ENCODE measurements at places on chromosomes 2 and 18.

DNA sequence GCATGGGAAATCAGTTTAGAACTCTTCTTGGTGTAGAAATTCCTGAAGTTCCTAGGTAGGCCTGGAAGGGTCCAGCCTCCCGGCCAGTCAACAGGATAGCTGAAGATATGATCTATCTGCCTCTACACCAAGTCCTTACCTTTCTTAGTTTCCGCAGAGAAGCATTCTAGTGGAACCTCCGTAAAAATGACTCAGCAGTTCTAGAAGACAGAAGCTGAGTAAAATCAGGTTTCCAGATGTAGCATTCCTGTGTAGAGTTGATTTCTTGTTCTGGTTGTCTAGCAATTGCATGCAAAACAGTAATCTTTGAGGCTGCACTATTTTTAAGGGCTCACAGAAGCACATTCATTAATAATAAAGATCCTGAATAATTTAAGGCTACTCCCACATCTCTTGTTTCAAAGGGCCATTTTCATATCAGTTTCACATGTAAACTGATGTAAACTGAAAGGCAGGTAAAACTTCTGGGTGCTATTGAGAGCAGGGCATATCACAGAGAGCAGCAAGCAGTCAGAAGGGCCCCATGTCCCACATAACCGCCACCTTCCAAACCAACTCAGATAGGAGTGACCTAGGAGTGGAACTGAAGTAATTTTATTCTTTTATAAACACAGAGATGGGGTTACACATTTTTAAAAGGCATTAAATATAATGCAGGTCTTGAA lies 3.2 kb upstream of the DYTN start:
- no peak for DNase-seq

GRCh38 chr18:23798249-23798648 lies 109.0 kb downstream of the LAMA3 start:
- no peak for DNase-seq

DNA sequence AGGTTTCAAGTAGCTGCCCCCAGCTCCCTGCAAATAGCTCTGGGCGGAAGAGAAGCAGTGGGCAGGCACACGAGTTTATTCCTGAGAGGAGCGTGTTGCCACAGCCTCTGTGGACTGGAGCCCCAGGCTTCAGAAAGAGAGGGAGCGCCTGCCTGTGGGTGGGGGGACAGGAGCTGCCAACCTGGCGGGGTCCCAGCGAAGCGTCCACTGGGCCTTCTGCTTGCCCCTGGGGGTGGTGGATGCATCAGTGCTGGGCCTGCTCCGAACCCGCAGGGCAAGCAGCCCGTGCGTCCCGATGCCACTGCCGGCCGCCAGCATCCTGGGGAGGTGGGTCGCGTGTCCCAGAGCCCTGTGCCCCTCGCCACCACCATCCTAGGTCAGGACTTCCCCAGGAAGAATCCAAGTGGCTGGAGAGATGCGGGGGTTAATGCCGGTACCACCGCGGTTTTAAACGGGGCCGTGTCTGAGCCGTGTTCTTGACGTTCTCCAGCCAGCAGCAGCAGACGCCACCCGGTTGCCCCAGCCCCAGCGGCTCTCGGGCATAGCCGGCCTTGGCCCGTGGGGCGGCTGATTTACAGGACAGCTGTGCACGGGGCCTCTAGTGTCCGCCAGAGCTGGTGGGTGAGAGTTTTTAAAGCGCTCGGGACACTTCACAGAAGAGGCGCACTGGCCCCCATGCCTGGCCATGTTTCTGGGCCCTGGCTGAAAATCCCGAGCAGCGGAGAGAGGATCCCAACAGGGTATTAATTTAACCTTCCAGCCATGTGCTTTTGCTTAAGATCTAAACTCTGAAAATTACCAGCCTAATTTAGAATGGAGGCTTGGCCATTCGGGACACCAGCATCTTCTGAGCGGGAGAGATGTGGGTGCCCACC lies 84.7 kb downstream of the NFATC1 start:
- DNase-seq = no peak

GRCh38 chr2:46383113-46383395 lies 85.8 kb downstream of the EPAS1 start:
- DNase-seq = no peak

GRCh38 chr2:96267159-96267971 lies 1.3 kb downstream of the CIAO1 start:
- DNase-seq = peak; percentile 32

GRCh38 chr2:217090024-217090473 lies 230.2 kb upstream of the TNP1 start:
- DNase-seq = no peak

GRCh38 chr18:55251254-55251971 lies 292.2 kb upstream of the CCDC68 start:
- no peak for DNase-seq

DNA sequence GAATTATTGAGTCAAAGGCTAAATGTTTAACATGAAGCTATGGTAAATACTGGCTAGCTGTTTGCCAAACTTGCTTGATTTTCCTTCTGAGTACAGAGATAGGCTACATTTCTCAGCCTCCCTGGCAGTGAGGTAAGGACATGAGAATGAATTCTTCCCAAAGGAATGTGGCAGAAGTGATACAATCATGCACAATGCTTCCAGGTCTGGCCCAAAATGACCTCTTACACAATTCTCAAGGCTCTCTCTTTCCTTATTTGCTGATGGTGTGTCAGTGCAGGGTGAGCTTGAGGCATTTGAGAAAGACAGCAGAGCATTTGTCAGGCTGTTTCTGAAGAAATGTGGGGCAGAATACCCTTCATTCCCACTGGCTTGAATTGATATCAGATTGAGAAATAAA lies 95.6 kb upstream of the NABP1 start:
- DNase-seq = no peak

- DNase-seq = no peak
Observed at GRCh38 chr2:176398243-176399073, 129.2 kb downstream of the MTX2 start.

DNA sequence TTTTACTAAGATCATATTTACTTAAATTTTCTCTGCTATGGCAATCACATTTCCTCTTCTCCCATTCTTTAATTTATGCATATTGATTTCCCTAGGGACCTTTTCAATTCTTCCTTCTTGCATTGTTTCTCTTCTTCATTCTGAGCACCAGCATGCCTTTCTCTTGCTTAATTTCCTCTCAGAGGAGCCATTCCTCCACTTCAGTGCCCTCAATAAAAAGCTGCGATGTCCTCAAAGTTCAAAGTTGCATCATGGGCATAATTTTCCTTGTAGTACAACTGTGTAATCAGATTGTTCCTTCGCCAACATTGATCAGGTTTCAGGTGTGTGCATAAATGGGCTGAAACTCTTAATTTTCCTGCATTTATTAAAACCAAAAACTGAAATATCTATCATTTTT lies 21.8 kb upstream of the CD226 start:
- DNase-seq = no peak

DNA sequence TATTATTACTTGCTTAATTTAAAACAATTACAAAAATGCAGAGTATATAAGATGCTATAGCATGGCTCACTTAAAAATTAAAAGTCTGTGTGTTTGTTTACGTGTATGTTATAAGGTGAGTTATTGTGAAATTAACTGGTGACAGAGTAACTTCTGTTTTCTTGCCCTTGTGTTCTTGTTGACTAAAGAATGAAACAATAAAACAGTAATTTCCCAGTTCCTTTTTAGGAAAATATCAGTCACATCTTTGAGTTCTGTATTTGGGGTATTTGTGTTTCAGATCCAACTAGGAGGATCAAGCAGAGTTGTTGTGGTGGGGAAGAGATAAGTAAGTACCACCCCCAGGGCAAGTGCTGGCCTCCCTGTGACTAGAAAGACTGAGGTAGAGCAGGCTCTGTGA lies 143.6 kb downstream of the CCDC148 start:
- DNase-seq = no peak

GRCh38 chr2:15732341-15733077 lies 140.8 kb downstream of the DDX1 start:
- no peak for DNase-seq

DNA sequence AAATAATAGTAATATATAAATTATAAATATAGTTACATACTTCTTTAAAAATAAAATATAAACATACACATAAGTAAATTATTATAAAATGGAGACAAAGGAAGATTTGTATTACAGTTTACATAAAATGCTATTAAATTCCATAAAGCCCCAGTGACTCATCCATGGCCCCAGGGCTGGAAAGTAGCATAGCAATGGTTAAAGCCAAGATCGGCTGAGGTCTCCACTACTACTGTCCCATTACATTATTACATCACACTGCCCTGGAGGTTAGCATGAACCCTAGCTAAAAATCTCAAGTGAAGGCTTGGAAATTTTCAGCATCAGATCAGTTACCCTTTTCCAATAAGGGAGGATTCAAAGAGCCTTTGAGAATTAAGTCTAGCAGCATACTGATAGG lies 936.2 kb downstream of the DSC3 start:
- no peak for DNase-seq

- no peak for DNase-seq
Observed at GRCh38 chr2:85240055-85240454, 87.7 kb downstream of the TGOLN2 start.

Data from T-helper 17 cell (primary cell).